ENCODE measurements at places on chromosomes 11 and 22.
A peak's percentile ranks its signal among the peaks of the same experiment; 100 is the strongest.

DNA sequence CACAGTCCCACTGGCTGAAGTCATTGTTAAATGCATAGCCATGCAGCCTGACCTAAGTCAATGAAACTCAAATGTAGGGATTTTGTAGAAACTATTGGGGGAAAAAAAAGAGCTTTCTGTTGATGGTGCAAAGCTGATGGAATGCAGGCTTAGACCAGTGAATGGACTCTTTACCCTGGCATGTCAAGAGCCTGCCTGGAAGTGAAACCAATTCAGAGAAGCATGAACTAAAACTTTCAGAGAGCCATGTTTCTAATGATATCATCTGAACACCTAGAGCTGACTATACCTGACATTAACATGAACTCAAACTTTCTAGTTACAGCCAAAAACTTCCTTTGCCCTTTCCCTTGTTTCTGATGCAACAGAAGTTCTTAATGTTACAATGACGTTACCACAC lies 89.0 kb downstream of the APIP start:
- no peak for DNase-seq

GRCh38 chr22:40665312-40665711 lies 14.0 kb upstream of the MCHR1 start:
- DNase-seq: peak; percentile 70

DNA sequence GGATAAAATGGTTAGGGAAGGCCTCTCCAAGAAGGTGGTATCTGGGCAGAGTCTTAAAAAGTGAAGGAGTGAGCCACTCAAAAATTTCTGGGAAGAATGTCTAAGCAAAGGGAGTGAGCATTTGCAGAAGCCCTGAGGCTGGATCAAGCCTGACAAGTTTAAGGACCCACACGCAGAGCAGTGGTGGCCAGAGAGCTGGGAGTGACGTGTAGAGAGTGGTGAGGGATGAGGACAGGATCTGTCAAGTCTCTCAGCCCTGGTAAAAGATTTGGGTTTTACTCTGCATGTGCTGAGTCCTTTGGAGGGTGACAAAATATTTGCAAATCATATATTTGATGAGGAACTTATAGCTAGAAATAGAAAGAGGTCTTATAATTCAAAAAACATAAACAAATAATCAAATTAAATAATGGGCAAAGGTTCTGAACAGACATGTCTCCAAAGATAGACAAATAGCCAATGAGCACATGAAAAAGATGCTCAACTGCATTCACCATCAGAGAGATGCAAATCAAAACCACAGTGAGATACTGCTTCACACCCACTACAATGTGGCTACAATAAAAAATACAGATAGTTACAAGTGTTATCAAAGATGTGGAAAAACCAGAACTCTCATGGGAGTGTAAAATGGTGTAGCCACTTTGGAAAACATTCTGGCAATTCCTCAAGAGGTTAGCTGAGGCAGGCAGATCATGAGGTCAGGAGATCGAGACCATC lies 107.2 kb upstream of the NNMT start:
- no peak for DNase-seq

DNA sequence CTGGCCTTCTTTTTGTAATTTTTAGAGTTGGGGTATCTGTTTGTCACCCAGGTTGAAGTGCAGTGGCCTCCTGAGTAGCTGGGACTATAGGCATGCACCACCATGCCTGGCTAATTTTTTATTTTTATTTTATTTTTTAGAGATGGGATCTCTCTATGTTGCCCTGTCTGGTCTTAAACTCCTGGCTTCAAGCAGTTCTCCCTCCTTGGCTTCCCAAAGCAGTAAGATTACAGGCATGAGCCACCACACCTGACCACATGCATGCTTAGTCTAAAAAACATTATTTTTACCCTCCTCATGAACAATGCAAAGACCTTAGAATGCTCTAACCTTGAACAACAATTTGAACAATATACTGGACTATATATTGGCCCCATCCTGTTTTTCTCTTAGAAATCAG lies 22.1 kb upstream of the PITPNB start:
- no peak for DNase-seq

GRCh38 chr11:65133724-65134123 lies 595 bp downstream of the SYVN1 start:
- DNase-seq: no peak

DNA sequence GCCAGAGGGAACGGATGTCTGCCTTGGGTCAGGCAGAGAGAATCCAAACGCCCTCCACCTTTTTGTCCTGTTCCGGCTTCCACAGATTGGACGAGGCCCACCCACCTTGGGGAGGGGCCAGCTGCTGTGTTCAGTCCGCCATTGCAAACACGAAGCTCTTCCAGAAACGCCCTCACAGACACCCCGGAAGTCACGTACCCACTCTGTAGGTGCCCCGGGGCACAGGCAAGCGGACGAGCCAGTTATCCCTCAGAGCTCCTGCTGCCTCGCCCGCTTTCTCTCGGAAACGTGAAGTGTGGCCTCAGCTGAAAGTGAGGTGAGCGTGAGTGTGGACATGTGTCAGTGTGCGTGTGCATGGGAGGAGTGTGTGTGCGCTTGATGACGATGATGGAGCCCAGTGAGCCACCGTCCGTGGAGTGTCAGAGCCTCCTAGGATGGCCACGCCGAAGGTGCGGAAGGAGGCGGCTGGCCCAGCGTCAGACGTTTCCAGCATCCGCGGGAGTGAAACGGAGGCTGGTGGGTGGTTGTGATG lies 869.2 kb downstream of the TBC1D22A start:
- no peak for DNase-seq

DNA sequence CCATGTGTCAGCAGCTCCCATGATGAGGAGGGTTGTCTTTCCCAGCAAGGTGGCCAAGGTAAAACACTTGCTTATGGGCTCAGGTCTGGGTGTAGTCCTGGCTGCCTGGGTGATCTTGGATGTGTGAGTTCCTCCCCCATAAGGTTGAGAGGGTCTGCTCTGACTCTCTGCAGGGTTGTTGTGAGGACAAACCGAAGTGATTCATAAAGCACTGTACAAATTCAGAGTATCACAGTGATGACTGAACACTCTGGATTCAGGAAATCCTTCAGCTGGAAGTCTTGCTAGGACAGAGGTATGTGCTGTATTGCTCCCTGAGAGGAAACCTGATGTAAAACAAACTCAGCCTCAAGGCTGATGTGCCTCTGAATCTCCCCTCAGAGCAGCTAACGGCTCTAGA lies 220.9 kb upstream of the PITPNB start:
- DNase-seq: peak; percentile 94

DNA sequence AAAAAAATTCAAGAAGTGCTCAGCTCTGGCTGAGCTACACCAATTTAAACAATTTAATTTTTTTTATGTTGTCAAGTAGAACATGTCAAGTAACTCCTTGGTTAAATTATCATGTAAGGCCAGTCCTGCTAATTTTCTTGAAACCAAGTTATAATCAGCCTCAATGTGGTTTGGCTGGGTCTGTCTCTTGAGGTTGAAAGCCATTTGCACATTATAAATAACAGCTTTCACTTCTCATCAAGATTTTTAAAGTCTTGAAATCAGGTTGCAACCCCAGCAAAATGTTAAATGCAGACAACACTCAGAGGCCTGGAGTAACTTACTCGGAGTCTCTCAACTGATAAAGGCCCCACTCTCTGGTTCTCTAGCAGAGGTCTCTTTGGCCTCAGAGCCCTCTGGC lies 324.4 kb downstream of the BRD1 start:
- DNase-seq: no peak

GRCh38 chr11:126645186-126645585 lies 289.7 kb downstream of the ST3GAL4 start:
- DNase-seq: peak; percentile 90

DNA sequence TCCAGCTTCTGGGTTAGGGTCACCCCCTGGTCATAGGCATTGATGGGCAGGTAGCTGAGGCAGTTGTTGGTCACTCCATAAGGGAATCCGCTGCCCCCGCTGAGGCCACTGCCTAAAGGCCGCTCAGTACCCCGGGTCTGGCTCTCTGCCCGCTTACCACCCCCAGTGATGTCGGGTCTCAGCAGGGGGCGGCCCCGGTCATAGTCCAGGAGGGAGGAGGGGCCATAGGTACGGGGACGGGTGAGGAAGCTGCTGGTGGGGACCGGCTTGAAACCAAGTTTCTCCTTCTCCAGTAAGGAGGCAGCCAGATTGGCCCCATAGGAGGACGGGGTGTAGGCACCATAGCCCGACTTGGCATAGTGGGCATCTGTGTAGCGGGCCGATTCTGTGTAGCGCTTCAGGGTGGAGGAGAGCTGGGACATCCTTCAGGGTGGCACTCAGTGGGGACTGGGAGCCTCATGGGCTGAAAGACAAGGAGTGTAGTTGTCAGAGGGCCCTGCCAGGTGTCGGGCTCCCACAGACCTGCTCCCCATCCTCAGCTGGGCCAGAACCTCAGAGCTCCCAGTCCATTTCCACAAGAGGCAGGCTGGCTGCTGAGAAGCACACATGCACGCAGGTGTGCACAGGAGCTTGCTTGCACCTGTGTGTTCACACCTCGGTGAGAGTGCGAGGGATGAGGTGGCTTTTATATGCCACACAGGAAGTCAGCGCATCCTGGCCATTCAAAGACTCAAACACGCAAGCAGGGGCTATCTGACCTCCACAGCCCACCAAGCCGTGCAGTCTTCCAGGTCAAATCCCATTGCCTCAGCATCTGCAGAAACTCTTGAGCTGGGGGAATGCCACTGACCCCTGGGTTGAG lies 8.2 kb downstream of the USP2 start:
- no peak for DNase-seq

DNA sequence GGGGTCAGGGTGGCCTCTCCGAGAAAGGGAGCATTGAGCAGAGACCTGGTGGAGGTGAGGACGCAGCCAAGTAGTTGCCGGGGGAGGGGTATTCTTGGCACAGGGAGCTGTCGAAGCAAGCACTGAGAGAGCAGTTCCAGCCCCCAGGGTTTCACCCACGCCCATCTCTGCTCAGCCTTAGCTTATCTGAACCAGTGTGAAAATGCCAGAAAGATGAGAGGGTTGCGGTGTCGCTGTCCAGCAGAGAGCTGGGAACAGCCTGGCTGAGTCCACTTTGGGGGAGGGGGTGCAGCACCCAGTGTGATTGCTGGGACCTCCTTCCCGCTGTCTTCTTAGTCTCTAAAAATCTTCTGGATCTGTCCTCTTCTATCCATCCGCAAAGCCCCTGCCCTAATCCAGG lies 123.3 kb upstream of the TBCEL start:
- no peak for DNase-seq

- peak; percentile 70 for DNase-seq
Measured at GRCh38 chr11:77596626-77597025, 6.9 kb downstream of the AQP11 start.

DNA sequence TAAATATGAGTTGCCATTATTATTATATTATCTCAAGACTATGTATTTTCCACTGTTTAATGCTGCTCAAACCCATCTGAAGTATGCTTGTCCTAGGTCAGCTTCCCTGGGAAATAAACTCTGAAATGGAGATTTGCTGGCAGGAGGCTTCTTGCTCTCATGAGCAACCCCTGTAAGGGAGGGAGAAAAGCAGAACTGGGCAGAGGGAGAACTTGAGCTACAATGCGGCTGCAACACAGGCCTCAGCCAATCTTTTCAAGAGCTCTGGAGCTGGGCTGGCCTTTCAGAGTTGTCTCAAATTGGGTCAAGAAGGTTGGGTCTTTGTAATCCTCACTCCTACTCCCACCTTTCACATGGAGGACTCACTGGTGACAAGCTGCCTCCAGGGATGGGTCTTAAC lies 412.6 kb downstream of the TENM4 start:
- no peak for DNase-seq

- peak; percentile 36 for DNase-seq
Measured at GRCh38 chr11:34890812-34891211, 25.4 kb downstream of the APIP start.

GRCh38 chr11:116073854-116074837 lies 569.9 kb upstream of the CADM1 start:
- no peak for DNase-seq

- DNase-seq: no peak
Measured at GRCh38 chr22:38793317-38793716, 626 bp downstream of the DNAL4 start.

DNA sequence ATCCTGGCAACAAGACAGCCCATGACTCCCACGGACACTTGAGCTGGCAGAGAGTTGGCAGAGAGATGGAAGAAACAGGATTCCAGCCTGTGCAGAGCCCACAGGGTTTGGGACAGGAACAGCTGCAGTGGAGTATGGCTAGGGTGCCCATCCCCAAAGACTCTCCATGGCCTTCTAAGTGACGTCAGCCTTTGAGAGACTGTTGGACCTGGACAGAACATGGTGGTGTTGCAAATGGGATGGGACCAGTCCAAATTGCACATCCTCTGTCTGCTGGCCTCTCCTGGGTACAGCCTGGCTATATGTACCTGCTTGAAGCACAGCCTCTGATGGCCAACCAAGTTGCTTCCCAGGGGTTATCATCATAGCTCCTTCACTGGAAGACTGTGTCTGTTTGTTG lies 34.5 kb downstream of the NOX4 start:
- no peak for DNase-seq

DNA sequence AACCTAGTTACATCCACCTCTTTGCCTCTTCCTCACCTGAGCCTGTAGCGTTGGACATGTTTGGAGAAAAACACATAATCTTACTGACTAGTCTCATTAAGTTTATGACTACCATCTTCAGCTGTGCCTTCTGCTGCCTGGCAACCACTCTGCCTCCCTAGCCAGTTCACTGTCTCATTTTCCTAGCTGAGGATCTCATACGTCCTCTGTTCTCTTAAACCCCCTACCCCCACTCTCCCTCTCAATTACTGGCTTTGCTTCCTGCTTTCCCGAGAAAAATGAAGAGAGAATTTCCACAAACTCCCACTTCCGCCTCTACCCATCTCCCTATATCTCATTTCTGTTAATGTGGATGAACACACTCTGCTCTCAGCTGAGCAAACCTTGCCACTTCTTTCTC lies 239.3 kb upstream of the POU2AF2 start:
- DNase-seq: no peak

GRCh38 chr11:66363805-66364535 lies 7.6 kb downstream of the SLC29A2 start:
- no peak for DNase-seq

- peak; percentile 84 for DNase-seq
Measured at GRCh38 chr11:37406651-37407050, 808.6 kb upstream of the RAG2 start.

DNA sequence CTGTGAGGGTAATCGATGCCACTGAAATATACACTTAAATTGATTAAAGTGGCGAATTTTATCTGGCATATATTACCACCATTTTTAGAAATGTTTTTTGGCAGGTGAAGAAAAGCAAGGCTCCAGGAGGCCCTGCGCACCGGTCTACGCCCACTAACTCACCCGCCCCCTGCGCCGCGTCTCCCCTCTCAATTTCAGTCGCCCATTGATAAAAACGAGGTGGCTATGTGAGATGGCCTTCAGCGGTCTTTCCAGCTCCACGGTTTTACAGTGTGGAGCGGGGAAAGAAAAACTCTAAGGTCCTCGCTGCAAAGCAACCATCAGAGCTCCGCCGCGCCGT lies 602 bp upstream of the AQP11 start:
- no peak for DNase-seq

GRCh38 chr11:106614262-106614661 lies 404.0 kb downstream of the GUCY1A2 start:
- DNase-seq: no peak

GRCh38 chr11:75272391-75272790 lies 31.8 kb downstream of the TPBGL start:
- no peak for DNase-seq

GRCh38 chr22:34416022-34416860 lies 496.0 kb upstream of the LARGE1 start:
- no peak for DNase-seq

- peak; percentile 95 for DNase-seq
Measured at GRCh38 chr11:96307776-96308140, 35.2 kb downstream of the MAML2 start.

All from fibroblast of upper back skin (primary cell).